ENCODE measurements at places on chromosomes 4 and X. TPM values are rescaled to one million over a fixed set of nuclear protein-coding genes. Genes with fewer than 3 reads are reported as not detected.

DNA sequence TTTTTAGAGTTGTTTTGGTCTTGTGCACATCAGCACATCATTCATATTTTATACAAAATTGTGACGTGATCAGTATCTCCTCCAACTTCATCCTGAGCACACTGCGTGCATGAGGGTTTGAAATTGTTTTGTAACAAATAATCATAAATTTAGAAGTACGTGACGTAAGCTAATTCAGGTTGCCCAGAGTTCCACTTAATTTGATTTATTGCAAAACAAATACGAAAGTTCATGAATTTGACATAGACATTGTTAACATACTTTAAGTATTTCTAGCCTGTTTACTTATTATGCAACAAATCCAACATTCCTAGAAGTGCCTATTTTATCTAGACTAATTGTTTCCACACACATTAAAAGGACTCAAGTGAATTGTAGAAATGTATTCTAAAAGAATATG lies 48.3 kb downstream of the MAP7D3 start:
- DNase-seq, result no peak

DNA sequence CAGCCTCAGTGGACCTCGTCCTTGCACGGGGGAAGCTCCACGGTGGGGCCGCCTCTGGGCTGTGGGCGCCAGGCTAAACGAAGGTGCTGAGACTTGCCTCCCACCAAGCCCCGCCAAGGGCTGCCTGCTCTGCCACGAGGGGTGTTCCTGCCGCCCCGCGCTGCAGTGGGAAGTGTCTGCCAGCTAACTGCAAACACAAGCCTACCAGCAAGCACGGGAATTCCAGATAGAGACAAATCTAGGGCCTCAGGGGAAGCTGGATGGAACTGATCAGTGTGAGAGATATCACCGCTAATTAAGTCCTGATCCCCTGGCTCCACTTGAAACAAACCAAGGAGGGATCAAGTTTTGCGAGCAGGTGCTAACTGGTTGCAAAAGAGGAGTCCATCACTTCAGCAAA lies 181.6 kb upstream of the LEF1 start:
- DNase-seq, result no peak

GRCh38 chrX:652341-652741 lies 21.8 kb downstream of the SHOX start:
- peak; percentile 56 for DNase-seq

DNA sequence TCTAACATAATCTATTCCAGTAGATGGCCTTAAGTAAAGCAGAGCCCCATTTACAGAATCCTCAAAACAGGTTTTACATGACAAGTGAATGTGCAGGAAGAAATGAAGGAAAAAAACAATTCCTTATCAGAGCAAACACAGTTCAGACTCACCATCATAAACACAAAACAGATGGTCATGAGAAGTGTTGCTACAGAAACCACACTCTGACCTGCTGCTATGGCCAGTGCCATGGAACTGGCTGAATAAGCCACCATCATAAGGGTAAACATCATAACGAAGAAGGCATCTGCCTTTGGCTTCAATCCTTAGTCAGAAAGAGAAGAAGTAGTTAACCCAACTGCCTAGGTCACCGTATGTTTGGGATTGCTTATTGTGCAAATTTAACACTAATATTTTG lies 61.1 kb downstream of the ABCG2 start:
- no peak for DNase-seq

DNA sequence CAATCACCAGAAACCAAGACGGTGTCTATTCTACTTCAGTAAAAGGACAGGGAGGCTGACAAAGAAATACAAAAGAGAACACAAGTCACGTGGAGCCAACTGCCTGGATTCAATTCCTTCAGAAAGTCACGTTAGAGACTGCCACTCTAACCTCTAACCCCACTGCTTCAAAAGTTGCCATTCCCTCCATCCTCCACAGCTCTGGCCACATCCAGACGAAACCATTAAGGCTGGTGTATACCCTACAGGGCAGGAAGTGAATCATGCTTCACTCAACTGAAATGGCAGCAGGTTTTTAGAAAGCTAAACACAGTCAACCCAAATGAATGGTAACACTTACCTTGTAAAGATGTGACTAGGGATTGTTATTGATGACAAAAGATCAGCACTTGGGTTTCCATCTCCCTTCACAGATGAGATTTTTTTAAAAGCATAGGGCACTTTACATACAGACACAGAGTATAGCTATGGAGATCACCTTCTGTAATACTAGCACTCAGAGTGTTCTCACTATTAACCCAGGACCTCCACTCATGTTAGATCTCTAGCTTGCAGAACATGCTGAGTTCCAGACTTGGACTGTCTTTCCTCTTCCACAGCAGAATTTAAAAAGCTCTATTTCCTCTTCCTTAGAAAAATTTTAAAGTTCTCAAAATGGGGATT lies 37.4 kb downstream of the MAML3 start:
- no peak for DNase-seq

GRCh38 chr4:304969-305680 lies at the start of gene ZNF732:
Gene ZNF732, minus strand, starts transcription at chr4:305474. Its CDS starts 164 bp downstream, at chr4:305310.
- peak; percentile 62 for DNase-seq

DNA sequence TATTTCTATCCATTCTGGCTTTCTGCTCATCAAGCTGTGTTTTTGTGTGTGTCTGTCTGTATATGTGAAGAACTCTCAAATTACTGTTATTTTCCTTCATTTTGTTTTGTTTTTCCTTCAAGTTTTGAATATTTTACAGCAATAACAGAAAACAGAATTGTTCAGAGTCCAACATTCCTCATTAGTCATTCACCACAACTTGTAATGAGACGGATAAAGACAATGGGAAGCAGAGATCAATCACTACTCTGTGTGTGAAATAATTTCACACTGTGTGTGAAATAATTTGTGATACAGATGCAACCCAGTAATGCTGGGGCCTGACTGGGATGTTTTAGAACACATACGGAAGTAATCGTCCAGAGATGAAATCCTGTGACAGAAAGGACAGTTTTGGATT lies 55.2 kb downstream of the HPGD start:
- no peak for DNase-seq

GRCh38 chrX:903116-903515 lies 272.5 kb downstream of the SHOX start:
- DNase-seq, result peak; percentile 29

DNA sequence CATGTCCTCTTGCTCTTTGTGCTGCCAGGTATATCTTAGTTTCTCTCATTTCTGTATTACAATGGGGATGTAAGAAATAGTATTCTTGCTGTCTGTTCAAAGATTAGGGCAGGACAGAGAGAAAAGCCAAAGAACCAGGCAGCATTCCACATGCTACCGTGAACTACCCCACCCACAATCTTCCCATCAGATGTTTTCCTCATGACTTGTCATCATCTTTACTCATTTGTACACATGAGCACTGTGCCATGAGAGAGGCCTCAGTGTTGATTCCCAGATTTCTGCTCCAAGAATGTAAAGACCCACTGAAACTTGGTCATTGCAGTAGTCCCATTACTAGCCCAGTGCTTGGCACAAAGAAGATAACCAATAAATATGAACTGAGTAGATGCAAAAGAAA lies 354.6 kb upstream of the RASGEF1B start:
- DNase-seq, result no peak

DNA sequence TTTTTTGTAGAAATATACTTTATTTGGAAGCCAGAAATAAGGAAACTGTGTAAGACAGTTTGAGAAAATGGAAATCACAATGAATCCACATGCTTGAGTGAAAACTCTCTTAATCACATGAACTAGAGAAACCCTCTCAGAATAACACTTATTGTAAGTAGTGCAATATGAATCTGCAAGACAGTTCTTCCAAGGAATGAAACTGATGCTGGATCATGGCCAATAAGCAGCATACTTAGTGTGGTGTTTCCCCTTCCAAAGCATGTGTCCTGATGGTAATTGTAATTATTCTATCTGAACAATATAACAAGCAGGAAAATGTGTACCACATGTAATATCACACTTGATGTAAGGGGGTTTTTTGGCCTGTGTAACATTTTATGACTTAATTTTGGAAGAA lies 1870.5 kb upstream of the TENM3 start:
- no peak for DNase-seq

DNA sequence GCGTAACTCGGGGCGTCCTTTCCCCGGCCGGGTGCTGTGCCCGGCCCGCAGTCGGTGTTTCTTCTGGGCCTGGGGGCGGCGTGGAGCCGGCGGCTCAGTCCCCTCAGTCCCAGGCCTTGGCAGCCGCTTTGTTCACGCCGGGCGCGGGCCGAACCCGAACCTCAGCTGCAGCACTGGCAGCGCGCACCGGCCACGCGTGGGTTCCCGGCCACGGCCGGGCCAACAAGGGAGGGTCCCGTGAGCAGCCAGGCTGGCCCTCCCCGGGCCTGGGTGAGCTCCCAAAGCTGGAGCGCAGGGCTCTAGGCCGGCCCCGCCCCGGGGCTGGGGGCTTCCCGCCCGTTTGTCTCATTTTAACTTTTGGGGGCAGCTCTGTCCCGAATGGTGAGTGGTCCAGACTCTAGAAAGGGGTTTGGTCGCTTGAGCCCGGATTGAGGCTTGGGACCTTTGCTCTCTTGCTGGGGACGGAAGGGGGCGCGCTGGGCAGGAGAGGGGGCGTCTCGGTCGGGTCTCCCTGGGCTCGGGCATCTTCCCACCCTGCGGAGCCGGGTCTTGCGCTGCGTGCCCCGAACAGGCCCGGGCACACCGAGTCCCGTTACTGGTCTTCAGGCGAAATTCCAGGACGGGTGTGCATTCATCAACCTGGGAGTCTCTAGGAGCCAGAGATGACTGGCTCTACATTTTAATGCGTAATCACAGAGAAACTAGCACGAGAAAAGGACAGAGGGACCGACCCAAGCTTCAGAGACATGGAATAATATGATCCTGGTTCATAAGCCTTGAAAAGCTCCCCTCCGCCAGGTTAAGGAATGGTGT lies 177.1 kb downstream of the CBR4 start:
- DNase-seq, result no peak

DNA sequence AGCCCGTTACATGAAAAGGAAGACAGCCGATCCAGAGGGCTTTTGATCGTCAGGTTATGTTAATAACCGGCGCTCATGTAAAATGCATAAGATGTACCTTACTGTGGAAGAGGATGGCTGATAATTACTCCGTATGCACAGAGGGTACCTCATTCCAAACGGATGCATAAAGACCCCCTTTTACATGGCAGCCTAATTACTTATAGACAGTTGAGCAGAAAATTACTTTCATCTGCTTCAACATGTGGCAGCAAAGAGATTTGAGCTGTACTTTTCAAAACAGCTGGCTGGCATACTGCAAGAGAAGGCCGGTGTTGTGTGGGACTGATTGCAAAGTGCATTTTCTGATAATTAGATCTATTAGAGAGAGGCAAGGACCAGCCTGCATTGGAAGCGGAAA lies 103.4 kb downstream of the SHOX start:
- no peak for DNase-seq

DNA sequence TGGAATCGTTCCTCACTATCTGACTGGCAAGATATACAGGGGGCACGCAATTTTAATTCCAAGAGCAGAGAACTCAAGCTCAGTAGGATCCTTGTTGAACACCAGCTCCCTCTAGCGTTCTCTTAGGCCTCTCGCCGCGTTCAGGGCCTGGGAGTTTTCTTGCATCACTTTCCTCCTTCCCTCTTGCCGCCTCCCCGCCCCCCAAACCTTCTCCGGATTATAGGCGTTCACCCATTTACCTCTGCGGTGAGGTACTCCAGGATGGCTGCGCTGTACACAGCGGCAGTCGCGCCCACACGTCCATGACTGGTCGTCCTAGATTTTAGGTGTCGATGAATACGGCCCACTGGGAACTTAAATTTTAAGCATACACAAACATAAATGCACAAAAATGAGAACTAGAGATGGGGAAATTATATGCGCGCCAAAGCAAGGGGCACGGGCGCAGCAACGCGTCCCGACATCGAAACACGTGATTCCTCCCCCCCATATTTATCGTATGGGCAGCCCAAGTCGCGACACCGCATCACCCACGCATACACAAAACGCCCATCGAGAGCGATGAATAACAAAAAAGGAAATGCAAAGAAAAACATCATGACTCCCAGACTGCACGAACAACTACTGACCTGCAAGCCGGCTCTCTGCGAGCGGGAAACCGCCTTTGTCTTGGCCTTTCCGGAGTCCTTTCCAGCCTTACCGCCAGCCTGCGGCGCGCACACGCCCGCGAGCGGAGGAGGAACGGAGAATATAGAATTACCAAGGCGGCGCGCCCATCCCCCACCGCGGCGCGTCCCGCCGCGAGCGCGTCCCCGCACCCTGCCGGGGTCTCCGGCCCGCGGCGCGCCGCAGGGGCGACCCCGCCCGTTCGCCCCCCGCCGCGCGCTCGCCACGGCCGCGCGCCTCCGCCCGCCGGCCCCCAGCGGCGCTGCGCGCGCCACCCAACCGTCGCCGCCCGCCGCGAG lies 759 bp downstream of the H2AZ1 start:
- DNase-seq, result peak; percentile 86

DNA sequence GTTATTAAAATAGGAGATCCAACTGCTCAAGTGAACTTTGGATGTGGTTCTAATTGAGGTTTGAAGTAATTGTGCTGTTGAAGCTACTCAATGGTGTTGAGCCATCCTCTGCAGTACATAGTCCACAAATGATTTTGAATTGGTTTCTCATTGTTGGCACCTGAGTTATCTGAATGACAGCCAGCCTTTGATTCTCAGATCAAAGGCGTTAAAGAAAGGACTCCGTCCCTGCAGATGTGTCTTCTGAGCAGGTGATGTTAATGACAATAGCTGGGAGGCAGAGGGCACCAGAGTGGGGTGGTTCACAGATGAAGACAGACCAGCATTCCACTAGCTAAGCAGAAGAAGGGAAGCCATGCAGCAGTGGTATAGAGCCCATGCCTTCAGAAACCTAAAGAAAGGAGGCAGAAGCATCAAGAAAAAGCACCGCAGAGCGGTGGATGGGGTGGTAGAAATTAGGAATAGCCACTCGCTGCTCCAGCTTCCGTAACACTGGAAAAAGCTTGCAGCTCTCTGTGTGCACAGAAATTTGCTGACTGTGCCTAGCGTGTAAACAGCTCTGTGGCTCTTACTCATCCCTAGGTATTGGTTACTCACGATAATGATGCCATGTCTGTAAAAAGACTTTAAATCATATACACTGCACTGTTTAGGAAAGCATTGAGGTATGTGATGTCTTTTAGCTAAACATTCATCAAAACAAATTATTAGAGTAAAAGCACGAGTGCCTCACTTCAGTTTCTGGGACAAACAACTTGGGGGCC lies 79.2 kb upstream of the CLCN4 start:
- DNase-seq, result no peak

GRCh38 chr4:168269896-168270295 lies 48.7 kb downstream of the DDX60 start:
- DNase-seq, result no peak

- DNase-seq, result no peak
Measured at GRCh38 chr4:183260491-183261151, 59.5 kb downstream of the CLDN22 start.

GRCh38 chr4:110808351-110808878 lies 185.5 kb upstream of the PITX2 start:
- no peak for DNase-seq

GRCh38 chr4:19791422-19792123 lies 460.1 kb upstream of the SLIT2 start:
- DNase-seq, result no peak

- no peak for DNase-seq
Measured at GRCh38 chr4:143359644-143360193, 23.0 kb downstream of the GAB1 start.

GRCh38 chr4:40292313-40292759 lies 42.8 kb upstream of the CHRNA9 start:
- no peak for DNase-seq

Gene EXOC1L
- polyA plus RNA-seq, result not detected

Gene KDM5C
- polyA plus RNA-seq, result 48.9 TPM

Gene L1CAM
- polyA plus RNA-seq, result 1.9 TPM

Gene FAAH2
- 0.92 TPM for polyA plus RNA-seq

Gene SMARCA1
- polyA plus RNA-seq, result 75.5 TPM

Gene CT45A10
- not detected for polyA plus RNA-seq

Gene UGT2B15
- not detected for polyA plus RNA-seq

Gene DOK7
- 18.4 TPM for polyA plus RNA-seq

Gene ZNF630
- polyA plus RNA-seq, result 2.8 TPM

Gene KLHL34
- 0.46 TPM for polyA plus RNA-seq

Gene PLAC8
- polyA plus RNA-seq, result 1.6 TPM
